Activated T-helper 17 cell treated with anti-CD3 and anti-CD28 coated beads, Interleukin-2, amount 50 U/mL, for 72 hours (primary cell): ENCODE measurements at places on chromosomes 5 and 9. TPM values are rescaled to one million over a fixed set of nuclear protein-coding genes. Genes with fewer than 3 reads are reported as not detected.

PFN3 gene
- total RNA-seq = not detected

BRD8 gene
- total RNA-seq = 70.6 TPM

DMRTA1 gene
- total RNA-seq = 0.05 TPM

SPATA31D4 gene
- not detected for total RNA-seq

PGM5 gene
- total RNA-seq = not detected

C9orf43 gene
- total RNA-seq = 0.76 TPM

INSL6 gene
- total RNA-seq = not detected

SLC46A2 gene
- total RNA-seq = not detected

PCDHA7 gene
- total RNA-seq = not detected

SNCB gene
- not detected for total RNA-seq

ECSCR gene
- total RNA-seq = 4.1 TPM

RASGEF1C gene
- total RNA-seq = not detected

CNOT8 gene
- total RNA-seq = 173 TPM

ADAMTS6 gene
- 1.2 TPM for total RNA-seq

FABP6 gene
- not detected for total RNA-seq

PCDHGB3 gene
- total RNA-seq = not detected

SH3PXD2B gene
- total RNA-seq = 0.08 TPM

PCDHGB1 gene
- not detected for total RNA-seq

TSSK1B gene
- not detected for total RNA-seq

CDC25C gene
- 11.5 TPM for total RNA-seq

F2RL1 gene
- 0.85 TPM for total RNA-seq

SLC34A3 gene
- not detected for total RNA-seq

RNF208 gene
- total RNA-seq = 7.4 TPM

C5orf63 gene
- total RNA-seq = 11.0 TPM

STK10 gene
- total RNA-seq = 140 TPM

SMIM27 gene
- 11.8 TPM for total RNA-seq
